ENCODE measurements at places on chromosomes 13 and 19. TPM values are rescaled to one million over a fixed set of nuclear protein-coding genes. Genes with fewer than 3 reads are reported as not detected.

DNA sequence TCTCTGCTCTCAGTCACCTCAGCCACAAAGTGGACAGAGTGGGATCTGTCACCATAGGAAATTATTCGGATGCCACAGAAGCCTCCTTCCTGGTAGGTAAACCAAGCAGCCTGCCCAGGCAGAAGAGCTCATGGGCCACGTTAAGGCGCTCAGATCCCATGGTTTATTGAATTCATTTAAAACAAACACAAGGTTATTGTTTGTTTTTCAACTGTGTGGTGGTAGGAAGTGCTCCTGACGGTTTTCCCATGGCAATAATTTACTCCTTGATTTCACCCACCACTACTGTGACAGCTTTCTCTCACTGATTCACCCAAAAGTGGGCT lies 14.4 kb downstream of the BCAM start:
- DNase-seq: no peak

GRCh38 chr19:29283366-29283765 lies 70.4 kb upstream of the UQCRFS1 start:
- peak; percentile 27 for DNase-seq

DNA sequence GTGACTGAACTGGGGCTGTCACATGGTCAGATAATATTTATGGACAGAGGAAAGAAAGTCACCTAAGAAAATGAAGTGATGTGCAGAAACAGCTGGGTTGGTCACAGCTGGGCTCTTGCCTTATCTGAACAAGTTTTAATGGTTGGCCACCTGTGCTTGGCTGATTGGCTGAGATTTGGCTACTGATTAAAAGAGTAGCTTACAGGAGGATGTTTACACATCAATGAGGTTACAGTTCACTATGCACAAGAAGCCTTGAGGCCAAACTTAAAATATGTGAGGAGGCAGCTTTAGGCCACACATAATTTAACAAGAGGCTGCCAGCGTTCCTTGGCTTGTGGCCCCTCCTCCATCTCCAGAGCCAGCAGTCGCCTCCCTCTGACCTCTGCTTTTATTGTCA lies 99.2 kb upstream of the C1QTNF9B start:
- no peak for DNase-seq

- DNase-seq: no peak
Observed at GRCh38 chr13:72875233-72875632, 93.3 kb downstream of the PIBF1 start.

DNA sequence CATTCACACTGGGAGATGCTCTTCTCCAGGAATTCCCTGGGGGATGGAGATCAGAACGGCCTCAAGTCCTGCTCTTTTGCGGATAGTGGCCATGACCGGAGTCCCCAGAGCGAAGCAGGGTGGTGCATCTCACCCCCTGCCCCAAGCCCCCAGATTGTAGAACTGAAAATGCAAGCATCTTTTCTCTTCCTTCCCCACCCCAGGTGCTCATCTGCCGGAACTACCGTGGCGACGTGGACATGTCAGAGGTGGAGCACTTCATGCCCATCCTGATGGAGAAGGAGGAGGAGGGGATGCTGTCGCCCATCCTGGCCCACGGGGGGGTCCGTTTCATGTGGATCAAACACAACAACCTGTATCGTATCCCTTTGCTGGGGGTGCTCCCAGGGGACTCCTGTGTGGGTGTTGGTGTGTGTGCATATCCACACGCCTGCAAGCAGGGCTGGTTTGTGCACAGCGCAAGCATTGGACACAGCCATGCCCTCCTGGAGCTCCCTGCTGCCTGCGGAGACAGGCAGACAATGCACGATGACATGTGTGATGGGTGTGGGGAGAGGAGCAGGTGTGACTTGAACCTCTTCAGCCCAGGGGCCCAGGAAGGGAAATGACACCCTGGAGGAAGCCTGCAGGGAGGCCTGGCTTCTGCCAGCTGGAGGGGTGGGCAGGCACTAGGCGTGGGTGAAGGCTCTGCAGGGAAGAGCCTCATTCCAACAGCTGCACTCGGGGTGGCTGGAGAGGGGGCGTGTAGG lies 5.7 kb downstream of the AP1M1 start:
- peak; percentile 53 for DNase-seq

CDC42EP5 gene
- total RNA-seq: 52.8 TPM

ZNF57 gene
- total RNA-seq: 3.1 TPM

- peak; percentile 65 for DNase-seq
Observed at GRCh38 chr13:112842343-112842856, 126.6 kb upstream of the MCF2L start.

DNA sequence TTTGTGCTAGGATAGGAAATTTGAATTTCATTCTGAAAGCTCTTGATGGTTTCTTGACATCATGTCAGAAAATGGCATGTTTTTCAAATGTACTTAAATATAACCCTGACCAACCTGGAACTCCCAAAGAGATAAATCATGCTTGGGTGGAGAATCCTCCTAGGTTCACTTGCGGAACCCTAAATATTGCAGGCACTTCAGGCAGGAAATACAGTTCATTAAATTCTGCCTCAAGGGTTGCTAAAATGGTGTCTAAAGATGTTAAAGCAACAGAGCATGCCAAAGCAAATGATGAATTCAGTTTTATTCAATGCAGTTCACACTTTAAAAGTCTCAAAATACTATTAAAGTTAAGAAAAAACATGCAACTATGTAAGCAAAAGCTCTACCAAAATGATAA lies 415.9 kb downstream of the SLITRK6 start:
- DNase-seq: no peak

DAND5 gene
- not detected for total RNA-seq

SLC46A3 gene
- 10.1 TPM for total RNA-seq

DNA sequence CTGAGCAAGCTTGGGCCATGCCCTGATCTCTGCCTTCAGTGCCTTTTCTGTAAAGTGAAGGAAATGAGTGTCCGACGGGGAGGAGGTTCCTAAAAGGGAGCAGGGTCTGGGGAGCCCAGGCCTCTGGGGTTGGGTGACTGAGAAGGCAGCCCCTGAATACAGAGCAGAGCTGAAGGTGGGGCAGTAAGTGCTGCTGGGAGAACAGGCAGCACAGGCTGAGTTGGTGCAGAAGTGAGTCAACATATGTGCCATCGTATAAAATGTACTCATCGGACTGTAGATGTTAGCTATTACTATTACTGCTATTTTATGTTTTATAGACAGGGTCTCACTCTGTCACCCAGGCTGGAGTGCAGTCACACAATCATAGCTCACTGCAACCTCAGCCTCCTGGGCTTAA lies 1.0 kb upstream of the HAMP start:
- DNase-seq: peak; percentile 48

DNA sequence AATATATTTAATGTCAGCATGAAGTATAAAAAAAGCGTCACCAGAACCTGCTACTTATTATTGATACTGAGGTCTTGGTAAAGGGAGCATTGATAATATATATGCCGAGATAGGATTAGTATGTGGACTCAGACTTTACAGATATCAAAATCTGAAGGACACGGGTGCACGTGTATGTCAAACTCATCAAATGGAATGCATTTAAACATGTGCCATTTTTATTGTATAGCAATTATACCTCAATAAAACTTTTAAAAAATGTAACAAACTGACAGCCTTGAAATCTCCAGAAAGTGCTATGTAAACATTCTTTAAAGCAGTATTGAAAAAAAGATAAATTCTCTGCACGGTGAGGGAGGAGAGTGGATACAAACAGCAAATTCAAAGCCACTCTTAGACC lies 157.9 kb downstream of the RNF17 start:
- DNase-seq: no peak

DNA sequence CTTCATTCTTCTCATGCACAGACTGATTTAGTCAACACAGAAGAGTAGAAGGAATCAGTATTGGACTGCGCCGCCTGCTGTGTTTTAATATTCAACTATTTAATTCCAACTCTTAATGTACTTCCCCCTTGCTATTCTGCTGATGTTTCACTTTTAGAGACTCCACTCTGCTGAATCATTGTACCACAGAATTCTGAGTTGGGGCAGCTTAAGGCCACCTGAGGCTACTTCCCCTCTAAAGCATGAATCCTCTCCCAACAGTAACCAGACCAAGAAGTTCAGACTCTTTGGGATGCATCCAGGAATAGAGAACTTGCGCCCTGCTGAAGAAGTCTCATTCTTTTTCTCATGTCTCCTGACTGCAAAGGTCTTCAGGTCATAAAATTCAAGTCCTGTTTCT lies 708.8 kb downstream of the UQCRFS1 start:
- no peak for DNase-seq

GRCh38 chr13:52432456-52432855 lies 18.0 kb downstream of the VPS36 start:
- no peak for DNase-seq

DNA sequence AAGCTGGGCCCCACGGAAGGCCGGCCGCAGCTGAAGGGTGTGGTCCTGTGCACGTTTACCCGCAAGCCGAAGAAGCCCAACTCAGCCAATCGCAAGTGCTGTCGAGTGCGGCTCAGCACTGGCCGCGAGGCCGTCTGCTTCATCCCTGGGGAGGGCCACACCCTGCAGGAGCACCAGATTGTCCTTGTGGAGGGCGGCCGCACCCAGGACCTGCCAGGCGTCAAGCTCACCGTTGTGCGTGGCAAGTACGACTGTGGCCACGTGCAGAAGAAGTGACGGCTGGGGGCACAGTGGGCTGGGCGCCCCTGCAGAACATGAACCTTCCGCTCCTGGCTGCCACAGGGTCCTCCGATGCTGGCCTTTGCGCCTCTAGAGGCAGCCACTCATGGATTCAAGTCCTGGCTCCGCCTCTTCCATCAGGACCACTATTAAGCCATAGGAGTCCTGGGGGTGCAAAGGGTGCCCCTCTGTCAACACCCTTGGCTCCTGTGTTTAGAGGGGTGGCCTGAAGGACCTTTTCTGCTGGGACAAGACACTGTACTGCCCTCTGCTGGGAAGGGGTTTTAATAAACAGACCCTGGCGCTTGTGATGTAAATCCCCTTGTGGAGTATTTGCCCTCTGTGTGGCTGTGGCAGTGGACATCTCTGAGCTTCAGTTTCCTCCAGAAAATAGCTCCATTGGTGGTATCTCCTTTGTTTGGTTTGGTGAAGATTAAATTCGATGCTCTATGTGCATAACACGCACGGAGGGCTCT lies 1.9 kb downstream of the MRPS12 start:
- no peak for DNase-seq

WDR87 gene
- total RNA-seq: not detected

LPAR2 gene
- total RNA-seq: 11.0 TPM

PSG6 gene
- not detected for total RNA-seq

GRCh38 chr13:49844181-49844580 lies 51.7 kb upstream of the KPNA3 start:
- DNase-seq: no peak

DNA sequence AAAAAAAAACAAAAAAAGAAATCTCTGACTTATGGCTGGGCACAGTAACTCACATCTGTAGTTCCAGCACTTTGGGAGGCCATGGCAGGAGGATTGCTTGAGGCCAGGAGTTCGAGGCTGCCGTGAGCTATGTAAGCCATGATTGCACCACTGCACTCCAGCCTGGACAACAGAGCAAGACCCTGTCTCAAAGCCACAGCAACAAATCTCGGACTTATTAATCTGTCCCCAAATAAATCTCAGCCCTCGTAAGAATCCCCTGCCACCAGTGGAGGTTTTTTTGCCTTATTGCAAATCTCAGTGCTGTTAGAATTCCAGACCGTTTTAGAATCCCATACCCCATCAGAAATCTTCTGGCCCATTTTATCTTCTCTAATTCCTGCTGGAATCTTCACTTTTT lies 4.9 kb downstream of the SHKBP1 start:
- DNase-seq: no peak

DNA sequence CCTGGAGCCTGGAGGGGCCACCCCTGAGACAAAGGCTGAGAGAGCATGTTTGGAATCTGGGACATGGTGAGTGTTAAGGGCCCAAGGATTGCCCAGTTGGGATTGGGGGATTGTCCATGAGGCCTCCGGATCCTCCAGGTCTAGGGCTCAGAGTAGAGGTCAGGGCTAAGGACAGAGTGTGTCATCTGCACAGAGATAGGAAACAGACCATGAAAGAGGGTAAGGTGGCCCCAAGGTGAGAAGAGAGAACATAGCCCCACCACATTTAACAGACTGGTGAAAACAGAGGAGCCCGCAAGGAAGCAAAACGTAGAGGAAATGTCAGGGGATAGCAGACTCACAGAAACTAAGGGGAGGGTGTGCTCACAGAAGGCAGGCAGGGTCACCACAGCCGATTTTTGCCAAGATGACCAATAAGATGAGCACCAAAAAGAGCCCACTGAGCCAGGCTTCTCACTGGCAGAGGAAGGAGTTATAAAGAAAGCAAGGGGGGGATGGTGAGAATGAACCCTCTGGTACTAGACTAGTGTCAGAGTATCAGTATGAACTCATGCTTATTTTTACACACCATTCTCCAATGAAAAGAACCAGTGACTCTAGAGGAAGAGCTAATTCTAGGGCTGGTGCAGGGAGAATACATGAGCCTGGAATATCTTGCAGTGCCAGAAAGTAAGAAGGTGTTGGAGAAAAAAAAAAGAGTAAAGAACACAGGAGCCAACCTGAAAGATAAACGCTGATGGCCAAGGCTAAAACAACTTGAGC lies 17.5 kb downstream of the DYRK1B start:
- DNase-seq: no peak

GRCh38 chr13:81133066-81133465 lies 792.1 kb upstream of the SPRY2 start:
- no peak for DNase-seq

DNA sequence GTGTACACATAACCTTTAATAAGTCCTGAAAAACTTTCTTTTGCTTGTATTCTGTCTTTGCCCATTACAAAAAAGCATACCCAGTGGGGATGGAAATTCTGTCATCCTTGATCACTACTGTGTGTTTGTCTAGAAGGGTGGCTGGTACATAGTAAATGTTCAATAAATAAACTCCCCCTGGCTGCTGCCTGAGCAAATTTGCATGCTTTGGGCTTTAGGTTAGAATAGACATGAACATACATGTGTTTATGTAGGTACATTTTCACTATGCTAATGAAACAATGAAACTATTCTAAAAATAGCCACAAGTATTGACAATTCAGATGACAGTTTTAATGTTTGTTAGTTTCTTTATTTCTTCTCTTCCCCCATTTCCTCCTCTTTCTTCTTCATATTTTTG lies 36.1 kb downstream of the TNFSF13B start:
- no peak for DNase-seq

KCNK6 gene
- total RNA-seq: 4.1 TPM

DNA sequence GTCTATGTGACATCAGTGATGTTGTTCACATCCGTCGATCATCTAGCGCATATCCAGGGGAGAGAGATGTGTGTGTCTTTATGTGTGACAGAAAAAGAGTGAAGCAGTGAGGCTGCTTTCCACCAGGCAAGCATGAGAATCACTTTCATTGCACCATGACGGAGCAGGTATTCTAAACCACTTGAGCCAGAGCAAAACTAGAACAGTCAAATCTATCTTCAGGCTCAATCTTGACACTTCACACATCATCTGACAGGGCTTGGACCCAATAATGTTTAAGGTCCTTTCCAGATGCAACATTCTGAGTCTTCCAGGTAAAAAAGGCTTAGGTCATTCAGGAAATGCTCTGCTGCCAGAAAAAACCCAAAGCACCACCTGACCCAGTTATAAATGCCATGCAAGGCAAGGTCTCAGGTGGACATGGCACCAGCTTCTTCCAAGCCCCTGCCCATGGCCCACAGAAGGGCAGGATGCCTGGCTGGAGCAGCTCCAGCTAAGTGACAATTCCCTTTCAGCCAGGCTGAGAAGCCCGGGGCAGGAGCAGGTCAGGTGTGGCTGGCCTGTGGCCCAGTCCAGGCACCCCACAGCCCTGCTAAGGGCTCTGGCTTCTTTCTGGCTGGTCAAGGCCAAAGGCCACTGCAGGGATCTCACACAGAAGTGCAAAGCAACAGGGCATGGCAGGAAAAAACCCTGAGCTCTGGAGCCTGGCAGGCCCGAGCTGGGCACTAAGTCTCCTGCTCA lies 5.0 kb downstream of the ELAVL1 start:
- DNase-seq: no peak
